ENCODE measurements at places on chromosomes 6 and 20.
A peak's percentile ranks its signal among the peaks of the same experiment; 100 is the strongest.

DNA sequence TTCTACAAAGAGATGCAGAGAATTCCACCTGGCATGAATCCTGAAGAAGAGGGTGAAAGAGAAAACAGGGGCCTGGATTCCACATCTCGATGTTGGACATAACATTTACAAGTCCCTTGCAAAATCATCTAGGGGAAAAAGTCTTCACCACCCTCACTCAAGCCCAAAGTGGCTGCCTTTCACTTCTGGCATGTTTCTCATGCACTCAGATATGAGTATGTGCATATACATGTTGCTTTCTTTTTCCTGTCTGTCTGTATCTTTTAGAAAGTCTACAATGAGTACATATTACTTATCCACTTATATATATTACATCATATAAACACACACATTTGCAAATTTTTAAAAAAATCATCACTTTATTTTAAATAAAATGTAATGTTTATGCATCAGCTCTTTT lies 159.3 kb downstream of the KIF6 start:
- no peak for DNase-seq

- DNase-seq: no peak
These were observed 192.0 kb upstream of the FOXA2 start for GRCh38 chr20:22776369-22776768.

DNA sequence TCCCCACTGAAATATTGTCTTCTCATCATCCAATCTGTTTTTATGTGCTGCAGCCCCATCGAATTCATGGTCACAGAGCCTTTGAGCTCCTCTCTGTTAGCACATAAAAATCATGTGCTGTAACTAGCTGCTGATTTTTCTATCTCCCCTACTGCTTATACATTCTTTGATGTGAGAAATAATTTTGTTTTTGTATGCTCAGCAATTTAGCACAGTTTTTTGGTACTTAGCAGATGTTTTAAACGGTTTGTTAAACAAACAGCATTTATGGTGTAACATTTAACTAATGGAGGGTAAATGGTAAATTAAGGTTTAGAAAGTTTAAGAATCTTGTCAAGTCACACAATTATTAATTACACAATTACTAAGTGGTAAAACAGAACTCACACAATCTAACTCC lies 131.8 kb upstream of the C6orf118 start:
- no peak for DNase-seq

DNA sequence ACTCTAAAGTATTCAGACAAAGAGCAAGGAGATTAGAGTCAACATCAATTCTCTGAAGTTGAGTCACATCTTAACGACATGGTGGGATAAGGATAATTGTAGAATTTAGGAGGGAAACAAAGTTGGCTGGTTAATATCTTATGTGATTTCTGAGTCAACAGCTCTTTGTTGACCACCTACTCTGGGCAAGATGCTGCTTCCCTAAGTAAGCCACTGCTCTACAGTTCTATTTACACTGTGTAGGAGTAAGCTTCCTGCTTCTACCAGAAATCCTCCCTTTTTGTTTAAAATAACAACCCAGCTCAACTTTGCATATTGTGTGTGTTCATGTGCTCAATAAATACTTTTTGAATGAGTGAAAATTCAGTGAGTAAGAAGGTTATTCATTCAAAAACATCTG lies 3.1 kb downstream of the HS3ST5 start:
- no peak for DNase-seq

DNA sequence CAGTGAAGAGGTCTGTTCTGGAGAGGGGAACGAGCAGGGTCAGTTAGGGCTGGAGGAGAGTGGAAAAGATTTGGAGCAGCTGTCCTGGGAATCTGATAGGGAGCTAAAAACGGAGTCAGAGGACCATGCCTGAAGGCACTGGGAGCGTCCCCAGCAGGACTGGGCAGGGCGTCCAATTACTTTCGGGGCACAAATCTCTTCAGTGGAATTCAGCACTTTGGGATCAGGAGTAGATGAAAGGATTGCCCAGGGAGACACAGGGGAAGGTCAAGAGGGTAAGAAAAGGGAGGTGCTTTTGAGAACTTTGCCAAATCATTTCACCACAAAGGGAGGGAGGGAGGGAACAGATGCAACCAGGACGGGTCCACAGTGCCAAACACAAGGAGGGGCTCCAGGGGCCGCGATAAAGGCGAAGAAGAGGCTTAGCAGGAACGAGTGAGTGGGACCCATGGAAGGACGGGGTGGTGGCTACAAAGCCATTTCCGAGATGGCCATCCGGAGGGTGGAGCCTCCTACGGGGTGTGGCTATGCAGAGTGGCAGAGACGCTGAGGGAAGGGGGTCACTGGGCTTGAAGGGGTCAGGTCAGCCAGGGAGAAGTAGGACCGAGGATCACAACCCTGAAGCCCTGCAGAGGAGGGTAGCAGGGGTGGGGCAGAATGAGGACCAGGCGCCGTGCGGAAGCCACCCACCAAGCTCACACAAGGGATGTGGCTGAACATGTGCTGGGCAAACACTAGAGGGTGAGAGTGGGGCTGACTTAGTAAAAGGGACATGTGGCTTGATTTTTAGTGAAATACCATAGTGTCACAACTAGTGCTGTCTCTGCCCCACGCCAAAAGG lies 180.0 kb upstream of the RREB1 start:
- no peak for DNase-seq

- DNase-seq: no peak
These were observed 140.0 kb downstream of the TBC1D7 start for GRCh38 chr6:13188306-13188705.

DNA sequence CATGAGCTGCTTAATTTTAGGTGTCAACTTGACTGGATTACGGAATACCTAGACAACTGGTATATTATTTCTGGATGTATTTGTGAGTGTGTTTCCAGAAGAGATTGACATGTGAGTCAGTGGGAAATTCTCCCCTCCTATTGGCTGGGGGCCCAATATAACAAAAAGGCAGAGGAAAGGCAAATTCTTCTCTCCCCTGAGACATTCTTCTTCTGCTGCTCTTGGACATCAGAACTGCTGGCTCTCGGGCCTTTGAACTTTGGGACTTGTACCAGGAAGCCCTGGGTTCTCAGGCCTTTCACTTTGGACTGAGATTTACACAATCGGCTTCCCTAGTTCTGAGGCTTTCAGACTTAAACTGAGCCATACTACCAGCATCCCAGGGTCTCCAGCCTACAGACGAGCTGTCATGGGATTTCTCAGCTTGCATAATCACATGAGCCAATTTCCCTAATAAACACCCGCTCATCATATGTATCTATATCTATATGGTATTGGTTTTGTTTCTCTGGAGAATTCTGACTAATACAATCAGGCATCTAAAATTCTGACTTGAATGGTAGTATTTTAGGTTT lies 7.6 kb upstream of the BTN3A3 start:
- DNase-seq: no peak

DNA sequence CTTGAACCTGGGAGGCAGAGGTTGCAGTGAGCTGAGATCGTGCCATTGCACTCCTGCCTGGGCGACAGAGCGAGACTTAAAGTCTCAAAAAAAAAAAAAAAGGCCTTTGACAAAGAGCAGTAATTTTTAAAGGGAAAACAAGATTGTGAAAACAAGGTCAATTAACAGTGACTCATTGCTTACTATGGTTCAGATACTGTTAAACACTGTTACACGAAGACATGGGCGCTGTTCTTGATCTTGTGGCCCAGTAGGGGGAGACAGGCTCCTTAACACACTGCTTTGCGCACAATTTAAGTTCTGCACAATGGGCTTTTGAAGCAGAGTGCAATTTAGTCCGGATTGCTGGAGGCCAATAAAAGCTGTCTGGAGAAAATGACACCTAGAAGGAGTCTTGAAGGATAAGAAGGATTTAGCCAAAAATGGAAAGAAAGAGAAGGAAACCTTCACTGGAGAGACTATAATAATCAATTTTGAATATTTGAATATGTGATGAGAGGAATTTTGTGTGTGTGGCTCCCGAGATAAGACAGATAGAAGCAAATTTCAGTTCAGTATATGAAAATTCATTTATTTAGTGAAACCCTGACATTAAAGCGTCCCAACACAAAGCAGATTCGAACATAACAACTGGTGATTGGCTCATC lies 6.0 kb upstream of the LATS1 start:
- peak; percentile 17 for DNase-seq

GRCh38 chr20:7695635-7696034 lies 244.6 kb downstream of the HAO1 start:
- DNase-seq: no peak

GRCh38 chr6:90502866-90503407 lies 83.9 kb downstream of the MAP3K7 start:
- no peak for DNase-seq

- no peak for DNase-seq
These were observed 160.4 kb upstream of the SLC22A16 start for GRCh38 chr6:110636781-110637180.

DNA sequence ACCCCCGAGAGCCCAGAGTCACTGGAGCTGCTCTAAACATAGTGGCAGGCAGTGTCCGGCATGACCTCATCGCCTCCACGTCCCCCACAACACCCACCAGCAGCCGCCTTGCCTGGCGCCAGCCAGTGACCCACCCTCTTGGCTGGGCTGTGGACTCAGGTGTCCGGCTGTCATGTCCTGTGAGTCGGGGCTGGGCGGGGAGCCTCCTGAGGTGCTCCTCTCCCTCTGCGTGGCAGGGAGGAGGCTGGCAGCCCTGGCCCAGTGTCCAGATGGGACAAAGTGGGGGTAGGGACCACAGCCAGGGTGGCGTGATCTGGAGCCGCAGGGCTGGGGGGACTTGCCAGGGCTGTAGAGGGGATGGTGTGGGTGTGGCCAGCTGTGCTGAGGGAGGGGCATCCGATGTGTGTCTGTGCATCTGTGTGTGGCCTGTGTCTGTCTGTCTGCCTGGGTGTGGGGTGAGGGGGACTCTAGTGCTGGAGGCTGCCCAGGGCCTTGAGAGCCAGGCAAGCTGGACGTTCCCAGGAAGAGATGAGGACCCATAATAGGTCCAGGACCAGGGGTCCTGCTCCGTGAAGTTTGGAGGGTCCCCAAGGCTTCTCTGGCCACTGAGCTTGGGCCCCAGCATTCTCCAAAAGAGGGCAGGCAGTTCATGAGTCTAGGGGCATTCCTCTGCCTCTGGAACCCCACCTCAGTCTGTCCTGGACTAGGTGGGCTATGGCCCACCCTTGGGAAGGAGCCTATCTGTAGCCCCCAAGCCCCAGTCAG lies 2.3 kb upstream of the SOX18 start:
- no peak for DNase-seq

- no peak for DNase-seq
These were observed 523.7 kb upstream of the SLC35B3 start for GRCh38 chr6:8958894-8959511.

DNA sequence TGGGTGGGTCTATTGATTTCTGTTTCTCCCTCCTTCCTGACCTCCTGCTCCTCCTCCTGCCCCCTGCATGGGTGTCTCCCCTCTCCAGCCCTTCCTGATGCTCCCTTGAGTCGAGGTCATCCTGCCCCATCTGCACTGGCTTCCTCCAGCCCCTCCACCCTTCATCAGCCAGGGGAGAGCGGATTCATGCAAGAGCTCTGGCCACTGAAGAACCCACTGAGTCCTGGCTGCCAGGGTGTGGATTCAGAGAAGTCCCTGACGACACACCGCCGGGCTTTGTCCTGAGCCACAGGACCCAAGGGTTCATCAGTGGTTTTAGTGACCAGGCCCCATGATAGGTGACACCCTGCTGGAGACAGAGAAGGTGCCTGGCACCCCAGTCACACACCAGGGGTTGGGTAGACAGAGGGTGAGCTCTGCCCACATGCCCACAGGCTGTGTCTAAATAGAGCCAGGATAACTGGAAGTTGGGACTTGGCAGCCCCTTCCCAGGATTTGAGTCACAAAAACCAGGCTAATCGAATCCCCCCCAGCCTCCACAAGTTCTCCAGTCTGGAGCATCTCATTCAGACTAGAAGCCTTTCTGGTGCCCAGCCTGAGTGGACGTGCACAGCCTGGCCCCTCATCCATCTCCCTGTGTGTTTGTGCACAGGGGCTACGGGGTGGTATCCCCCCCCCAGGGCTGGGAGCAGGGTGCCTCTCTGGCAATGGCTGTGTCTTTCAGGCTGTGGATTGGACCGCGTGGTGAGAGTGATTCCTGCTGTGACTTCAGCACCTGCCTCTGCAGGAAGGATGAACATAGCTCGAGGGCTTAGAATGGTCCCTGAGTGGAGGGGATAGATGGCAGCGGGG lies 1.2 kb downstream of the GFRA4 start:
- DNase-seq: no peak

DNA sequence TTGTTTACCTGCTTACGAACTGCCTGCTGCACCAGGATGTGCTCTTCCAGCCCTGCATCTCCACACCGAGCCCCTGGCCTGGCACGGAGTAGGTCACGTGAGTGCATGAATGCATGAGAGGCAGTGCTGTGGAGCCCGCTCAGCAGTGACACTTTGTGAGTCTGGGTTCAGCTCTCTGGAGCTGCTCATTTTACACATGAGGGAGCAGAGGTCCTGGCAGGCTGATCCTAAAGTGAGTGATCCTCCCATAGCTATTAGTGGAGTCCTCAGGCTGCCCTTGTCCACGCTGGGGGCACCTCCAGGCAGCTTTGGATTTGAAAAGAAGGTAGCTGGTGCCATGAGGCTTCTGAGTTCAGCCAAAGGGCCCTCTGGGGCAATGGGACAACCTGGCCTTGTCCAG lies 64.2 kb downstream of the EDN3 start:
- no peak for DNase-seq

DNA sequence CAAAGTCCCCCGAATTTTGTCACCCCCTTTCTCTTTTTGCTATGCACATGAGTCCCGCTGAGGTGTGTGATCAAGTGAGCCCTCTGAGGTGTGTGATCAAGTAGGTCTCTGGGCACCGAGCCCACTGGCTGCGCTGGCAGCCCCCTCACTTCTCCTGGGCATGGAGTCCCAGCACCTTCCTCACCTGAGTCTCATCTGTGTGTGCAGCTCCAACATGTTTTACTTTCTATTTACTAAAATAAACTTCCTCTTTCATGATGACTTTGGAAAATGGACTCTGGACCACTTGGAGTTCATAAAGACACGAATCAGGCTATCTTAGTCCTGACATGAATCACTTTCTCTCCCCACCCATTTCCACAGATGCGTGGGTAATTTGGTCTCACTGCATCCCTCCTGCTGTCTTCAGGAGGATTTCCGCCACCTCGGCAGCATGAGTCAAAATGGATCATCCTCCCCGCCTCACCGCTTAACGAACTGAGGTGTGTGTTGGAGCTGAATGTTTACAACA lies 39.8 kb downstream of the PRDM1 start:
- no peak for DNase-seq

- DNase-seq: no peak
These were observed 87.8 kb upstream of the EXOC2 start for GRCh38 chr6:780706-781105.

GRCh38 chr20:57930351-57930750 lies 220.5 kb upstream of the PMEPA1 start:
- no peak for DNase-seq

DNA sequence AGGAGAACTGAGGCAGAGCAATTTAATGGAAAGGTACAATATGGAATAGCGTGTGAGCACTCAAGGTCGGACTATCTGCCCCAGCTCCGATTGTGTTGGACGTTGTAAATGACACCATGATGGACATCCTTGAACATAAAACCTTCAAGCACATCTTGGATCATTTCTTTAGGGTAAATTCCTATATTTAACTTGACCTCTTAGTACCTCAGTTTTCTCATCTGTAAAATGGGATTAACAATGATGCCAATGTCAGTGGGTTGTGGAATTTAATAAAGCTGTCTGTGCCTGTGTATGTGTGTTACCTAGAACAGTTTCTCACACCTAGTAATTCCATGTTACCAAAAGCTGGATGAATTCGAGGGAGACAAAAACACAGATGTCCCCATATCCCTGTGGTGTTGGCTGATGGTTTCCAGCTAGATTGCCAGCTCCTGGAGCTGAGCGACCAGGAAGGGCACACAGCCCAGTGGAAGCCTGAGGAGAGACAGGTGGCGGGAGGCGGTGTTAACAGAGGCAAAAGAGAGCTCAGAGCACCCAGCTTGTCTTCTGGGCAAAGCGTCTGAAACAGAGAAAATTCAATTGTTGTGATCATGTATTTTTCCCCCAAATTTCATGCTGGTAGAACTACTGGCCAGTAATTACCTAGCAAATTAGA lies 32.6 kb downstream of the MDFI start:
- DNase-seq: no peak

Measured in activated CD8-positive, alpha-beta memory T cell treated with anti-CD3 and anti-CD28 coated beads for 1 hour (primary cell).